ENCODE measurements at places on chromosomes 3 and 15.

DNA sequence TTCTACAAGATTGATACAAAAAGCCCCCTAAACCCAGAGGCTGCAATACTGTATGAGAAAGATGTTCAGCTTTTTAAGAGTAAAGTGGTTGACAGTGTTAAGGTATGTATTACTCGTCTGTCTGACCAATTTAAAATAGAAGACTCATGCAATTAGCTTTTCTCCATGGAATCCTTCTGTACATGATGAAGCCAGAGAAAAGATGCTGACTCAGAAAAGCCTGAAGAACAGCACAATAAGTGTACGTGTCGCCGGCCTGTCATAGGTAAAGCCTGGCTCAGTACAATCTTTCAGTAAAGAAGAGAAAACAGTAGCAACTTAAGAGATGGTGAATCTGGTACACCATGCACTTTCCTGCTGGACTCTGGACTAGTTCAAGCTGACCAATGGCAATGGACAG lies 16.4 kb downstream of the NEK4 start:
- no peak for DNase-seq

- no peak for DNase-seq
Observed at GRCh38 chr15:70133296-70133695, 35.6 kb upstream of the TLE3 start.

DNA sequence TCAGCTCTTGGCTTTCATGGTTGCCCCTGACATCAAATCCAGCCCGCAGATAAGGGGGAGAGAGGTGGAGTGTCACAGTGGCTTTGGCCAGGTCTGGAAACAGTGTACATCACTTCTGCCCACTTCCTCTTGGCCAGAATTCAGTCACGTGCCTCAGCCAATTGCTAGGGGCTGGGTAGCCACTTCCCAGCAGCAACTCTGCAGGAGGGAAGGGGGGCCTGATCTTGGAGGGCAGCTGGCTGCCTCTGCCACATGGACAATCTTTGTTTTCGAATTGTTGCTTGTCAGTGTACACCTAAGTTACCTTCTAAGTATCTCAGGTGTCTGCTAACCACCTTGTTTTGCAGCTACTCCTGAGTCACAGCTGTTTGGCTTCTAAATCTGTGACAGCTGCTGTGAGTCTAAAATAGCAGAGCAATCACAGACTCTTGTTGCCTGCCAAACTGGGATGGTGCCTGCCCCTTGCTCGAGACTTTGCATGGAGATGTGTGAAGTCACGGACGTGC lies 41.0 kb upstream of the LIMD1 start:
- no peak for DNase-seq

- no peak for DNase-seq
Observed at GRCh38 chr3:122533931-122534334, 19.2 kb upstream of the KPNA1 start.

GRCh38 chr3:12405432-12406272 lies 78.6 kb upstream of the TSEN2 start:
- no peak for DNase-seq

GRCh38 chr15:94353488-94353820 lies 122.1 kb downstream of the MCTP2 start:
- no peak for DNase-seq

- DNase-seq: no peak
Observed at GRCh38 chr3:89947337-89947954, 840.0 kb downstream of the EPHA3 start.

GRCh38 chr15:77060546-77060945 lies 10.4 kb downstream of the TSPAN3 start:
- no peak for DNase-seq

DNA sequence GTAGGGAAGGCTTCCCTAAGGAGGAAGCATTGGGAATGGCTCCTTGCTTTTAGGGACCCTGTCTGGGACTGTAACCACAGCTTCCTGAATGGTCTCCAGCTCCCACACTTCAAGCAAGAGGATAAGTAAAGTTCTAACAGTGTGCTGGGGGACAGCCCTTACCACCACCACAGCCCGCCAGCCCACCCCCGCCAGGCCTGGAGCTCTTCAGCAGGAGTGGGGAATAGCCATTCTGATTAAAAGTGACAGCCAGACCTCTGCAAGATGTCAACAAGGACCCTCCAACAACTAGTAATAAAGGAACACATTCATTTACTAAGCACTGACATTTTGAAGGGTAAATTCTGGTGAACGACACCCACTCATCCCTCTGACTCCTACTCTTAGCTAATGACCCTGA lies 49.4 kb downstream of the CPN2 start:
- no peak for DNase-seq

DNA sequence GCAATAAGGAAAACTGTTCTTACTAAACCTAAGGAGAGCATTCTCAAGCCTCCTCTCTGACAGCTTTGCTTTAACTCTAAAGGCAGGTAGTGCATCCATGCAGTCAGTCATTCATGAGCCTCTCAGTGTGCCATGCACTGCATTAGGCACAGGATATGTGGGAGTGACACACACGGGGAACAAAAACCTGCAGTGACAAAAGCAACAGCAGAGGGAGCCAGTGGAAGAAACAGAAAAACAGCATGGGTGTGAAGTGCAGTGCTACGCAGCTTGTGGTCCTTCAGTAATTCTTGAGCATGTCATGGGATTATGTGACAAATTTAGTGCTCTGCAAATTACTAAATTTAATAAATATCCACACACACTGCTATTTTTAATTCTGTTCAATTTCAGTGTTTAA lies 230.7 kb downstream of the BBX start:
- DNase-seq: no peak

- no peak for DNase-seq
Observed at GRCh38 chr3:79146024-79146423, 621.8 kb downstream of the ROBO1 start.

GRCh38 chr3:126682009-126682408 lies 22.0 kb upstream of the CHCHD6 start:
- DNase-seq: no peak

Data from activated naive CD8-positive, alpha-beta T cell treated with anti-CD3 and anti-CD28 coated beads, Interleukin-2, amount 50 U/mL, for 16 hours (primary cell).